ENCODE measurements at places on chromosomes 3 and 15.
A peak's percentile ranks its signal among the peaks of the same experiment; 100 is the strongest.

DNA sequence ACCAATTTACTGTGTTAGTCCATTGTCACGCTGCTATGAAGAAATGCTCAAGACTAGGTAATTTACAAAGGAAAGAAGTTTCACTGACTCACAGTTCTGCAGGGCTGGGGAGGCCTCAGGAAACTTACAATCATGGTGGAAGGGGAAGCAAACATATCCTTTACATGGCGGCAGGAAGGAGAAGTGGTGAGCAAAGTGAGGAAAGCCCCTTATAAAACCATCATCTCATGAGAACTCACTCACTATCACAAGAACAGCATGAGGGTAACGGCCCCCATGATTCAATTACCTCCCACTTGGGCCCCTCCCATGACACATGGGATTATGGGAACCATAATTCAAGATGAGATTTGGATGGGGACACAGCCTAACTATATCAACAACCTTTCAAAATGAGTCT is 20.2 kb downstream of the USF3 start:
- DNase-seq: no peak

DNA sequence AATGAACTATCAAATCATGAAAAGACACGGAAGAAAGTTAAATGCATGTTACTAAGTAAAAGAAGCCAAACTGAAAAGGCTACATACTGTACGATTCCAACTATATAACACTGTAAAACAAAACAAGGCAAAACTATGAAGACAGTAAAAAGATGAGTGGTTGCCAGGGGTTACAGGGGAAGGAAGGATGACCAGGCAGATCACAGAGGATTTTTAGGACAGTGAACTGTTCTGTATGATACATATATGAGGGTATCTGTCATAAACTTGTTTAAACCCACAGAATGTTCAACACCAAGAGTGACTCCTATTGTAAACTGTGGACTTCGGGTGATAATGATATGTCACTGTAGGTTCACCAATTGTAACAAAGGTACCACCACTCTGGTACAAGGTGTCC is 60.6 kb downstream of the CHSY1 start:
- DNase-seq: no peak

GRCh38 chr3:54536450-54536849 is 391.4 kb downstream of the LRTM1 start:
- DNase-seq: no peak

GRCh38 chr3:129793319-129793718 is 100.2 kb downstream of the TMCC1 start:
- DNase-seq: peak; percentile 28

GRCh38 chr3:48042071-48042760 is 26.0 kb upstream of the MAP4 start:
- peak; percentile 46 for DNase-seq

- no peak for DNase-seq
Measured at GRCh38 chr15:31278061-31278445, 48.6 kb upstream of the KLF13 start.

DNA sequence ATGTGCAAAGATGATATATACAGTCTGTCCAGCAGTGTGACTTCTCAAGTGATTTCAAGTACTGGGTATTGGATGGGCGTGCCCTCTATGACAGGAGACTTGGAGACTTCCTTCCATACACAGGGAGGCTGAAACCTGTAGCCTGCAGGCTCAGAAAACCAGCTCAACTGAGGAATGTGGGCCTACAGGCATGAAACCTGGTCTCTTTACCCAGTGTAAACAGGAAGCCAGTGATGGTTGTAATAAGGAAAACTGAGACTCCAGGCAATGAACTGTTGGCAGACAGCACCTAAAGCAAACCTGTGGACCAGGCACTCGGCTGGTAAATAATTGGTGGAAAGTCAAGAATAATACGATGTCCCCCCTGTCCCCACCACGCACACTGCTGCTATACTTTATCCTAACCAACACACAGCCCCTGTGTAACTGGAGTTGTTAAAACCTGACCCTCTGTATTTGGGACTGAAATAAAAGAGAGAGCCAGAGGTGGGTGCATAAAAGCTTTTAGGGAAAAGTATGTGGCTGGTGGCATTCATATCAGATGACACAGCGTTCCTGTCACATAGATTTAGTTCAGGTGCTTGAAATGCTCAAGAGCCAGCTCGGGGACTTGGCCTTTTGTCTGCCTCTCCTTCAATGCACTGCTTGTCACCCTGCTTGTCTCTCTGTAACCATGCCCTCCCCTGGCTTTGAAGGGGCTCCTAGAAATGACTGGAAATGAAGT is 144.7 kb downstream of the TPRG1 start:
- no peak for DNase-seq

DNA sequence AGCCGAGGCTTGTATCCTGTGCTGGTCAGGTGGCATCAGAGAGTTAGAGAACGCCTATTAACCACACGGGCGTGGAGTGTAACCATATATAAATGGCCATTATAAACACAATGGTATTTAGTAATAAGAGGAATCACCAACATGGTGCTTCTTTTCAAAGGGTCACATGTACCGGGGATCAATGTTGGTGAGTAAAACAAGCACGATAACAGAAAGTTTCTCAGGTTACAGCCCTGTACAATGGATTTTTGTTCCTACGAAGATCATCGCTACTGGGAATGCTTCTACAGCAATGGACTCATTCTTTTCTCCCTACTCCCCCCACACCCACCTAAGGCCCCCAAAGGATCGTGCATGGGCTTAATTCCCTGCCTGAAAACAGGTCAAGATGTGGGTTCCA is 42.5 kb downstream of the MEIS2 start:
- no peak for DNase-seq

DNA sequence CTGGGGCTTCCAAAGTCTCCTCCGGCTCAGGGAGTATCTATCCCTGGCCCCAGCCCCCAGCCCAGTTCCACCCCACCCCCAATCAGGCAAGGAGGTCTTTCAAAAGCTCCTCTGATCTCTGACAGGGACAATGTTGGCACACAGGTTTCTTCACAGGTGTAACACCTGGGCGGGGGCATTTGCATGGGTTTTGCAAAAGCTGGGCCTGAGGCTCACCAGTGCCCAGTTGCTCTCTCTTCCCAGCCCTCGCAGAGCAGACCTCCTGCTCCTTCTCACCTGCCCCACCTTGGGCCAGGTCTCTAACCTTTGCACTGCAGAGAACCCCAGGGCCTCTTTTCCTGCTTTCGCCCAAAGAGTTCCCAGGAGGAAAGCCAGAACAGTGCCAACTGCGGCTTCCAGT is 8.6 kb upstream of the CSK start:
- no peak for DNase-seq

GRCh38 chr15:46636206-46636605 is 1001.4 kb downstream of the SQOR start:
- DNase-seq: no peak

GRCh38 chr3:43096761-43097160 is 9.1 kb downstream of the POMGNT2 start:
- no peak for DNase-seq

- no peak for DNase-seq
Measured at GRCh38 chr3:16304061-16305010, 39.3 kb downstream of the OXNAD1 start.

DNA sequence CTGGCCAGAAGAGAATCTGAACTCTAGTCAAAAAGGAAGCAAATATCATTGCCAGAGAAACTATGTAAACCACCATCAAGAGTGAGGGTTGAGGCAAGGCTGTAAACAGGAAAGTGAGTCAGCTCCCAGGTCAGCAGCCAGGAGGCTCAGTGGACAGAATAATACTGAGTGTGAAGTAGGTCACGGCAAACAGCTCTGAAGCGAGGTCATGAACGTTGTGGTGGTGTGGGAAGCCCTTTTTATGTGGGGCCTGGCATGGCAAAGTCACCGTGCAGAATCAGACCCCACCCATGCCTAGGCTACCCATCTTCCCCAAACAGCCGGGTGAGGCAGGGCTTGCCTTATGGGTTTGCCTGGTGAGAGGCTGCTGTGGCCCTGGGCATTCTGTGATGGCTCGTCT is 43.9 kb downstream of the THBS1 start:
- peak; percentile 91 for DNase-seq

DNA sequence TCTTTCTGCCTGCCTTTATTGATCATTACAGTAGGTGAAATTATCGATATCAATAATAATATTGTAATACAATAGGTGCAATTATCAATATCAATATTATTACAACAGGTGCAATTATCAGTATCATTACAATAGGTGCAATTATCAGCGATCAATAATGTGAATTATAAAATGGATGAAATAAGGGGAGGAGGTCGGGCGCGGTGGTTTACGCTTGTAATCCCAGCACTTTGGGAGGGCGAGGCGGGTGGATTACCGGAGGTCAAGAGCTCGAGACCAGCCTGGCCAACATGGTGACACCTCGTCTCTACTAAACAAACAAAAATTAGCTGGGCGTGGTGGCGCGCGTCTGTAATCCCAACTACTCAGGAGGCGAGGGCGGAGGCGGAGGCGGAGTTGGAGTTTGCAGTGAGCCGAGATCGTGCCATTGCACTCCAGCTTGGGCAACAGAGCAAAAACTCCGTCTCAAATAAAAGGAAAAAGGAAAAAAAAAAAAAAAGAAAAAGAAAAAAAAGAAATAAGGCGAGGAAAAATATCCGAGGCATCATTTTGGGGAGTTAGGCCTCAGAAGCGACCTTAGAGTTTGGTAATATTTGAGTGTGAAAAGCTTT is 611 bp upstream of the BNIP2 start:
- peak; percentile 77 for DNase-seq

DNA sequence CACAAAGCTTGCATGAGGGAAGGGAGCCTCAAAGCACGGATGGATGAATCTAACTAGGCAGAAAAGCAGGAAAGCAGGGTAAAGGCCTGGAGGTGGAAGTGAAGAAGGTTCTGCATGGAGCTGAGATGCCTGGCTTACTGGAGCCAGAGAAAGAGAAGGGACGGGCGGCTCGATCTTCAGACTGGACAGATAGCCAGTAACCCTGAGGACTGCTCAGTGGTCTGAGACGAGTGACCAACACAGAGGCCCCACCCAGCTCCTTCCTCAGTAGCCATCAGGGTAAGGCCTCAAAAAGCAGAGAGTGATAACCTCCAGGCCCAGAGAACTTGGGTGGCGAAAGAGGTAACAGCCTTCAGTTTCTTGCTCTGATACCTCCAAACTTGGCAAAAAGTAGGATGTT is 6.4 kb downstream of the CLN6 start:
- DNase-seq: no peak

DNA sequence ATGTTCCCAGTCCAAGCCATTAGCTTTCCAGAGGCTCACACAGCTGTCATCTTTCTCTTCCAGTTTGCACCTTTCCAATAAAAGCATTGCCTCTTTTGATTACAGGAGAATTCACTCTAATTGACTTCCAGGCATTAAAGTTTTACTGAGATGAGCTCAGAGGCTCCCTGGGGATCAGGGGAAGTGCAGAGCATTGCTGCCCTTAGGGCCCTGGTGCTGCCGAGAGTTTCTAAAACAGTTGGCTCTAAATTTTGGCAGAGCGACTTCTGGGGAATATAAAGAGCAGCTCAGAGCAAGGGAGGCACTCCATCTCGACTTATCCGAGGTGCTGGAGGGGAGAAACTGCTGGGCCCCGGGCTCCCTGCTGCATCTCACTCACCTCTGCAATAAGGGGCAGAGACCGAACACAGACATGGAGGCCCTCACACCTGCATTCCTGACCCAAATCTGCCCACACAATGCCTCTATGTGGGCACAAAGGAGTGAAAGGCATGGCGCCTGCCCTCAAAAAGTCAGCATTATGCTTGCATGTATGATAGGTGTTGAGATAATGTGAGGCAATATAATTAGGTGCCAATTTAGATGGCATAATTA is 61.7 kb downstream of the SCN11A start:
- DNase-seq: no peak

DNA sequence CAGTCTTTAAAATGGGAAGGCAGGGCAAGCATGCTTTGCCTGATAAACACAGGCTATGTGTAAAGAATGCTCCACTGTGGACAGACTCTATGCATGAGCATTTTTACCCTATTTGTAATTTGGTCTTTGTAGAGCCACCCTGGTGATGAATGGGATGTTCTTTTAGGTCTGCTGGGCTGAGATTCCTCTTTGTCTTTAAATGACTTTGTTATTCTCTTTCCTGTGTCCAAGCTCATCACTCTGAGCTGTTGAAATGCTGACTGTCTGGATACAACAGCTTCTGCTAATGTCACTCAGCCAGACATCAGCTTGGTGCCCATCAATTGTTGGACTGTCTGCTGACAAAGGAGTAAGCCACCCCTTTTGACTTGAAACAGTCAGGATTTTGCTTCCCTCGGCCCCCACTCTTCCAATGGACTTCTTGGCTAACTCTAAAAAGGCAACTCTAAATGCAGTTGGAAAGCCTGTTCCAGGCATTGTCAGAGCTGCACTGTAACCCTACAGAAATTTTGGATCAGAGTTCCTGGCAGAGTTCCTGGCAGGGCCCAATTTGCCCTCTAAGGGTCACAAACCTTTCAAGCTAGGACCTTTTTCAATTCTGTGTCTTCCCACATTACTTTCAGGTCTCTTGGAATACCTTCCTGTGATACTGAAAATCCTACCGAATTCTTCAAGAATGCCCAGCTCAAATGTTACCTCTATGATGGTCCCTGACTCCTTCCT is 40.5 kb upstream of the EIF1B start:
- no peak for DNase-seq

DNA sequence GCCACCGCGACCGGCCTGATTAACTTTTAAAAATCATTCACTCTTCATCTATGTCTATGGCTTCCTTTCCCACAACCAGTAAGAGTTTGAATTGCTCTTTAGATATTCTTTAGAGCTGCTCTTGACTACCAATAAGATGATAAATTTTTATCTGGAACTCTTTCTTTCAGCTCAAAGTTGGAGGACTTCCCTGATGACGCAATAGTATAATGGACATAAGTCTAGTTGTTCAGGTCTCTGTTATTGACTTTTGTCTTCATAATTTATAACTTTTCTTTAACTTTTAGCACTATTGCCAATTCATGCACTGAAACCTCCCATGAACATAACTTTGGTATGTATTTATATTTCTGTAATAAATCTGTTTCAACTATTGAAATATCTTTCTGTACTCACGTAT is 61.3 kb upstream of the NLGN1 start:
- no peak for DNase-seq

DNA sequence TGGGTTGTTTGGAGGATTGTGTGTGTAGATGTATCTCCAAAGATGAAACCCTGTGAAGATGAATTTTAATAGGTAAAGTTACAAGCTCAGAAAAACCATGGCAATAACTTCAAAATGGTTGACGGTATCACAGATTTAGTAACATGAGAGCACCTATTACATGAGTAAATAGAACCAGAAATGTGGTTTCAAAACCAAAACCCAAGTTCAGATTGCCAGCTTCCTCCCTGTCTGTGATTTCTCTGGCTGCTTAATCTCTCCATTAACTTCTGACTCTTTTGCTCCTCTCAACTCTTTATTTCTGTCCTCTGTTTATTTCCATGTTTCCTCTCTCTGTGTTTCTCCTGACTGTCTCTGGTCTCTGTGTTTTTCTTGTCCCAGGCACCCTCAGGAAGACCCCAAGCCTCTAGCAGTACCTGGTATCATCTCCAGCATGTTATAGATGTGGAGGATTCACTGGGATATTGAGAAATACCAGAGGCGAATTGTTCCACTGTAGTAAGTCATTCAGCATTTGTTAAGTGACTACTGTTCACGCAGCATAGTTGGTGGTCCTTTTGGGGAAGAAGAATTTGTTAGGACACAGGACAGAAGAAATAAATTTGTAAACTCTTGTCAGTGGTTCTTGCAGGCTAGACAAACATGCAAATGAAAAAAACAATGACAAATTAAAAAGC is 138.8 kb downstream of the BBX start:
- DNase-seq: peak; percentile 55

All from activated CD4-positive, alpha-beta T cell treated with anti-CD3 and anti-CD28 coated beads, Interleukin-10, Interleukin-2, amounts not matched to agents 100 ng/mL and 50 ng/mL, durations not matched to agents 16 hours and 8 hours (primary cell).